ENCODE measurements at places on chromosomes 1 and 21.

DNA sequence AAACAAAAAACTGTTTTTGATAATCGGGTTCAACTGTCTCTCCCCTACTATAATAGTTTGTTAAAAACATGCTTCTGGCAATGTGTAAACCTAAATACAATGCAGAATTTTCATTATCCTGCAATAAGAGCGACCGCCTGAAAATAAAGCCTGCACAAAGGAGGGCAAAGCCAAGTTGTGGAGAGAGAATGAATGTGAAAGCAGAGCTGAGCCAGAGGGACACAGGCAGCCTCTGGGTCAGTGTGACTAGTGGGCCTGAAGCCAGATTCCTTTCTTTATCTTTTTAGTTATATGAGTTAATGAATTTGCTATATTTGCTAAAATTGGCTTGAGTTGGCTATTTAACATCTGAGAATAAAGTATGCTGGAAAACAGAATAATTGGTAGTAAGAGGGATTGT, 615.2 kb downstream of the PLA2G4A start:
- no peak for DNase-seq

- no peak for DNase-seq
These were observed 319 bp downstream of the HES2 start for GRCh38 chr1:6419397-6419803.

DNA sequence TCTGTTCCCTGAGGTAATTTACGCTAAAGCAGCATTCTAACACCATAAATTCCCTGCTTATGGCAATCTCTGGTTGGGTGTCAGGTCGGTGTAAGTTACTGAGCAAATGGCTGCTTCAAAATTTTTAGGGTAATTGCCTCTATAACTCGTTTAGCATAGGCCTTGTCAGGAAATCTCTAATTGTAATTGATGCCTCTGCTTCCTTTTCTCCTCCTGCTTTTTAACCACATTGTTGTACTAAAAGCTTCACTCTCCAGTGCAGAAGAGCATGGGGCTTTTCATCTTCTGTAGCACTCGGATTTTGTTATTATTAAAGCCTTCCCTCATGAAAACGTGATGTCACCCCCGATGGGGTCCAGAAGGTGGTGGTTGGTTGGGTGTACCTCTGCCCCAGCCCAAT, 141.6 kb upstream of the NBPF11 start:
- DNase-seq, result no peak

GRCh38 chr1:198901266-198901665, 262.4 kb downstream of the PTPRC start:
- DNase-seq, result no peak

- peak; percentile 53 for DNase-seq
These were observed 121.8 kb upstream of the TNR start for GRCh38 chr1:175865041-175865766.

DNA sequence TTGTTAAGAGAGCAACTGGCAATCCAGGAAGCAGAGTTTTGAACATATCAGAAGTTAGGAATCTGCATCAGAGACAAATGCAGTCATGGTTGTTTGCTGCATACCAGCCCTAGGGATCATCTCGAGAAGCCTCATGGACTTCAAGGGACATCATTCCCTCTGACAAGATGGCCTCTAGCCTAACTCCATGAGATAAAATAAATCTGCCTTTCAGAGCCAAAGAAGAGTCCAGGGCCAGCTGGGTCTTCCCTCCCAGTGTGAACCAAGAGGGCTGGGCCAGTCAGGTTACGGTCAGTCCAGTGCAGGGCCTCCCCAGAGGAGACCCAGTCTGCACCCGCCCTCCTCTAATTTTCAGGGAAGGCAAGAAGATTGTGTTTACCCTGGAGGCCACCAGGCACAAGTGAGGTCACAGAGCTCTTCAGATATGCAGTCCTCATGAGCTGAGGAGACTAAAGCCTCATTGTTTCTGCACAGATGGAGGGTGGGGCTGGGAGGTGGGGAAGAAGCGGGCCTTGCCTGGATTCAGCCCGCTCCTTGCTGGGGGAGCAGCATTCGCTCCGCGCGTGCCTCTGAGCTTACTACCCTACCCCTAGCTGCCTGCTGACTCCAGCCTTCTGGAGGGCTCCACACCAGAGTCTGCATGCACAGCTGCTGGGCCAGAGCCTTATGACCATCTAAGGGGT, 52.8 kb downstream of the CAPN2 start:
- DNase-seq, result peak; percentile 29

DNA sequence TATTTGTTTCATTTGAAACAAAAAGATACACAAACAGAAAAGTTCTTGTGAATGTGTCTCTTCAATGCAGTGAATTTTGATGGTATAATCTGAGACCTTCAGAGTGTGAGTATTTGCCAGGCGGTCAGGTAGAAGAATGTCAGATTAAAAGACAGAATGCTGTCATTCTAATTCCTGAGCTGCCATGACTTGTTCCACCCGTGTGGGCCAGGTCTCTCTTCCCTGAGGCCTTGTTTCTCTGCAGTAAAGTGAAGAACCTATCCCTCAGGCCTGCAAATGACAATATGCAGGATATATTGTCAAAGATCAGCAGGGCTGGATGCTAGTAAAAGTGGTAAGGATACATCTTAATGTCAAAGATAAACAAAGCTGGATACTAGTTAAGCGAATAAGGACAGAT, 111.4 kb downstream of the ZP4 start:
- peak; percentile 83 for DNase-seq

DNA sequence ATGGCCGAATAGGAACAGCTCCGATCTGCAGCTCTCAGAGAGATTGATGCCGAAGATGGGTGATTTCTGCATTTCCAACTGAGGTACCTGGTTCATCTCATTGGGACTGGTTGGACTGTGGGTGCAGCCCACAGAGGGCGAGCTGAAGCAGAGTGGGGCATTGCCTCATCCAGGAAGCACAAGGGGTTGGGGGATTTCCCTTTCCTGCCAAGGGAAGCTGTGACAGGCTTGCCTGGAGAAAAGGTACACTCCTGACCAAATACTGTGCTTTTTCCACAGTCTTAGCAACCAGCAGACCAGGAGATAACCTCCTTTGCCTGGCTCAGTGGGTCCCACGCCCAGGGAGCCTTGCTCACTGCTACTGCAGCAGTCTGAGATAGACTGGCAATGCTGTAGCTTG, 66.9 kb downstream of the HSD3B1 start:
- DNase-seq, result no peak

DNA sequence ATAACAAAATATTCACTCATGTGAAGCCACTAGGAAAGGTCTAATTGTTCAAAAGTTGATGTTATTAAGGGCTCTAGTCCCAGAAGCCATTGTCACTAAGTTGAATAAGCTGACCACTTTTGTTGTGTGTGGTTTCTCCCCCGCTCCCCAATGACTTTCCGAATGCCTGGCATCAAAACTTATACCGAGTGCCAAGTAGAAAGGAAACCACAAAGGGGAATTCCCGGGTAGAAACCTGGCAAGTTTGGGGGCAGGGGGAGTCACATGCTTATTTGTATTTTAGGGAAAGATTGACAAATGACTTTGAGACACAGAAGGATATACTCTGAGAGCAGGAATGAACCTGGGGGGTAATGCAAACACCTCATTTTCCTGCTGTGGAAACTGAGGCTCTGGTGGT, 154.1 kb downstream of the TGFBR3 start:
- DNase-seq, result no peak

GRCh38 chr1:156898161-156898566, 4.6 kb downstream of the PEAR1 start:
- DNase-seq, result no peak

GRCh38 chr1:183023146-183023600, at the start of gene LAMC1:
Gene LAMC1 (plus strand): TSS chr1:183023420. CDS start chr1:183023717, 297 bp downstream.
- peak; percentile 67 for DNase-seq

- no peak for DNase-seq
These were observed 67.5 kb downstream of the IVNS1ABP start for GRCh38 chr1:185249563-185249962.

DNA sequence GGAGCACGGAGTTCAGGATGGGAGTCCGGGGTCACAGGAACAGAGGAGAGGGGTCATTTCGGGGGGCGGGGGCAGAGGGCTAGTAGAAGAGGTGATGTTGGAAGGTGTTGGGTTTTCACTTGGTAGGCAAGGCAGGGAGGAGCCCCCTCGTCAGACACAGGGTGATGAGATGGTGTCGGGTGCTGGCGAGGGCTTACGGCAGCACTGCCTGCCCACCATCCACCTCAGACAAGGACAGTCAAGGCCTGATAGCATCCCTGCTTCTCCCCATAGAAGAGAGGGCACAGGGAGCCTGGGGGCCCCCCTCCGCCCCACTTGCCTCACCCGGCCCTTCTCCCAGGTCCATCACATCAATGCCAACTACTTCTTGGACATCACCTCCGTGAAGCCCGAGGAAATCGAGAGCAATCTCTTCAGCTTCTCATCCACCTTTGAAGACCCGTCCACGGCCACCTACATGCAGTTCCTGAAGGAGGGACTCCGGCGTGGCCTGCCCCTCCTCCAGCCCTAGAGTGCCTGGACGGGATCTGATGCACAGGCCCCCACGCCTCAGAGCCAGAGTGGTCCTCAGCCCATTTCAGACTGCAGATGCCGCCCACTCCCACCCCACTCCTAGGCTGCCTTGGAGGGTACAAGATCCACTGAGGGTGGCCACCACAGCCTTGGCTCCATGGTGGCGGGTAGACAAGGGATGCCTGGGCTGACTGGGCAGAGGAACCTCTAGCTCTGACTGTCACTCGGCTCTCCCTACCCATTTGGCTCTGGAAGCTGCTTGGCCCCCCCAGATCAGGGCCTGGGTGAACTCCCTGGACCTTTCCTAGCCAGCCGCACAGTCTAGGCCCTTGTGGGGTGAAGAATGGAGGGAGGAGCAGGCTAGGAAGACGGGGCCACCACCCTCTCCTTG, 4.3 kb upstream of the MTFR1L start:
- no peak for DNase-seq

DNA sequence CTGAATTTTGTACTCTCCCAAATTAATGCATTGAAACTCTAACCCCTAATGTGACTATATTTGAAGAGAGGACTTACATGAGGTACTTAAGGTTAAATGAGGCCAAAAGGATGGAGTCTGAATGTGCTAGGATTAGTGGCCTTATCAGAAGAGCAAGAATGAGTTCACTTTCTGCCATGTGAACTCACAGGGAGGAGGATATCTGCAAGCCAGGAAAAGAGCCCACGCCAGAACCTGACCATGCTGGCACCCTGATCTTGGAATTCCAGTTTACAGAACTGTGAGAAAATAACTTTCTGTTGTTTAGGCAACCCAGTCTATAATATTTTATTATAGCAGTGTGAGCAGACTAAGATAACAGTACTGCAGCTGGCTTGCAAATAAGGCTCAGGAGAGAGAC, 12.2 kb upstream of the FASLG start:
- peak; percentile 98 for DNase-seq

DNA sequence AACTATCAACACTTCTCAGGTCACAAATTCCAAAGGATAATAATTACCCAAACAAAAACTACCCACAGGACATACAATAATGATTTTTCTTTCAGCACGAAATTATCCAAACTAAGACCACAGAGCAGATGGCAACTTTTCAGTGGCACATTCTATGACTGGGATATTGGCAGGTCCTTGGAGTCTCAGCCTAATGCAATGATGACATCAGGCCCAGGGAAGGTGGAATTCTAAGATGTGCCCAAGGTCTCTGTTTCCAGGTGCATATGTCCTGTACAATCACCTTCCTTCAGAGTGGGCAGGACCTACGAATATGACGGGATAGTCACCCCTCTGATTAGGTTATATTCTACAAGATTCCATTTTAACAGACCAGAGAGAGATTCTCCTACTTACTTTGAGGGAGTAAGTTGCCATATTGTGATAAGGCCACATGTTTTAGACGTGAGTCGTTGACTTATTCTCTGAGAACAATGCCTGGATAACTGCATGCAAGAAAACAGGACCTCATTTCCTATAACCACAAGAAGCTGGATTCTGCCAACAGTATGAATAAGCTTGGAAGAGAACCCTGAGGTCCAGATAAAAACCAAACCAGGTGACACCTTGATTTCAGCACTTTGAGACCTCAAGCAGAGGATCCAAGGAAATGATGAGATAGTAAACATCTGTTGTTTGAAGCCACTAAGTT, 69.9 kb downstream of the ZC3H11B start:
- no peak for DNase-seq

- no peak for DNase-seq
These were observed 222.7 kb upstream of the PLD5 start for GRCh38 chr1:242747233-242747632.

- no peak for DNase-seq
These were observed 61.3 kb downstream of the H3-3A start for GRCh38 chr1:226123591-226124471.

Measured in trophoblast cell (in vitro differentiated cells and primary cell).